Activated T-cell treated with anti-CD3 and anti-CD28 coated beads, Interleukin-2, amount 50 U/mL, for 1 hour (primary cell): ENCODE measurements at places on chromosomes 11 and 22.

GRCh38 chr11:8219257-8220021, 44.2 kb downstream of the LMO1 start:
- DNase-seq: no peak

DNA sequence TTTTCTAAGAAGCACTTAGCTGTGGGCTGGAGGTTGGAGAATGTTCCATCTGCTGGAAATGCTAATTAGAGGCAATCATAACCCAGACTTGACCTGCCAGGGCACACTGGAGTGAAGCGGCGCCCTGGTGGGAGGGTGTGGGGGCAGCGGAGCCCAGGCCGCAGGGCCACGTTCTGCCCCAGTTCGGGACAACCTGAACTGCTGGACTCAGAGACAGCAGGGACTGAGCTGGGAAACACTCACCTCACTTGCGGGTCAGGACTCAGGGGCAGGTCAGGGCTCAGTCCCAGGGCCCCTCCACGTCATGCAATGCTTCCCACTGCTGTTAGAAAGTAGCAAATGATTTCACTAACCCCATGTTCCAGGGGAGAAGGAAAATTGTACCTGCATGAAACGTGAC, 316.4 kb downstream of the NTM start:
- DNase-seq: no peak

DNA sequence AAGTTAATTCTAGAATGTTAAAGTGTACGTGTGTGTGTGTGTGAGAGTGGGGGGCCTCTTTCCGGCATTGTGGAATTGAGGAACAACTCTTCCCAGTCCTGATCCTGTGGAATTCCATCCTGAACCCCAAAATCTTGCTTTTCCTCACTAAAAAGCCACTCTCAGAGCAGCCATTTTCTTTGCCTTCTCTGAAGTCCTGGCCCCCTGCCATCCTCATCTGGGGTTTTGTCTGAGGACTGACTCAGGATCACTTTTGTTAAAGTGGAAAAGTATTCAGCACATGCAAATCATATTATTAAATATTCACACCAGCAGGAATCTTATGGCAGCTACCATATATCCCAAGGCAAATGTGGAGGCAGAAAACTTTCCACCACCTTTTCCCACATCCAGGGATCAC, 3.8 kb downstream of the SCN4B start:
- DNase-seq: no peak

DNA sequence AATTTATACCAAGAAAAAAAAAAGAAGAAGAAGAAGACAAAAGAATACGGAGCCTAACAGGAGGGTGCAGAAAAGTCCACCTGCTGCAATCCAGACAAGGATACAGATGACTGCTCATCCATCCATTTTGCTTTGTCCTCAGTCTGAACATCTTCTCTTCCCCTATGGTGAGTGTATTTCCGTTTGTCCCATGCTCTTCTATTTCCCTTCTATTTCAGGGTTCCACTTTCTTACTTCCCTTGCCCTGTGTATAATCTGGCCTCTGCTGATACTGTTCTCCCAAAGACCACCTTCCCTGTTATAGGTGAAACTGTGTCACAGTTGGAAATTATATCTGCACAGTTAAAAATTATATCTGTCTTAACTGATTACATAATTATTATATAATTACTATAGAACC, 48.7 kb upstream of the USP47 start:
- DNase-seq: no peak

DNA sequence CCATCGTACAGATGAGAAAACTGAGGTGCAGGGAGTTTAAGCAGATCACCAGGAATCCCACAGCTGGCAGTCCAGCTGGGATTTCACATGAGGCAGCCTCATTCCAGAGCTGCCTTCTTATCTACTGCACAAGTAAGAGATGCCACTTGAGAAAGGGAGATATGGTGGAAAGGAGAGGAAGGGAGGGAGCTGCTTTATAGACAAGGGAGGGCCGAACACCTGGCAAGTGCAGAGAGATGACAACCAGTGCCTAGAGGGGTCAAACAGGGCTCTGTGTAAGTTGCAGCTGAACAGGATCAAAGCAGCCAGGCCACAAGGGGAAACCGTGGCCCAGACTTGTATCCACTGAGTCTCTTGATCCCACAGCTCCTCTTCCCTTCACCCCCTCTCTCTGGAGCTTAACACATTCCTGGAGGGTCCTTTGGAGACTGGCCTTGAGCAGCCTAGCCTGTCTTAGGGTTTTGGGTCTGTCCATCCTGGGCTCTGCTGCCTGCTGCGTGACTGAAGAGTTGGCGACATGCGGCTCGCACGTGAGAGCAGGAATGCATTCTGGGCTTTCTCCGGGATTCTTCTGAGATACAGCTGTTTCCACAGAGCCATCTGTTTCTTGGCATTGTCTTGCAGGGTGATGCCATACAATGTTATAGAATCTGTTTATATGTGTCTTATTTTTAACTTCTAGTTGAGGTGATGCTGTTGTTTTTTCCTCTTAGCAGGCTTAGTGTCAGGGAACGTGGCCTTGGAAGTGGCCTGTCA, 268.5 kb upstream of the SYN3 start:
- DNase-seq: no peak

DNA sequence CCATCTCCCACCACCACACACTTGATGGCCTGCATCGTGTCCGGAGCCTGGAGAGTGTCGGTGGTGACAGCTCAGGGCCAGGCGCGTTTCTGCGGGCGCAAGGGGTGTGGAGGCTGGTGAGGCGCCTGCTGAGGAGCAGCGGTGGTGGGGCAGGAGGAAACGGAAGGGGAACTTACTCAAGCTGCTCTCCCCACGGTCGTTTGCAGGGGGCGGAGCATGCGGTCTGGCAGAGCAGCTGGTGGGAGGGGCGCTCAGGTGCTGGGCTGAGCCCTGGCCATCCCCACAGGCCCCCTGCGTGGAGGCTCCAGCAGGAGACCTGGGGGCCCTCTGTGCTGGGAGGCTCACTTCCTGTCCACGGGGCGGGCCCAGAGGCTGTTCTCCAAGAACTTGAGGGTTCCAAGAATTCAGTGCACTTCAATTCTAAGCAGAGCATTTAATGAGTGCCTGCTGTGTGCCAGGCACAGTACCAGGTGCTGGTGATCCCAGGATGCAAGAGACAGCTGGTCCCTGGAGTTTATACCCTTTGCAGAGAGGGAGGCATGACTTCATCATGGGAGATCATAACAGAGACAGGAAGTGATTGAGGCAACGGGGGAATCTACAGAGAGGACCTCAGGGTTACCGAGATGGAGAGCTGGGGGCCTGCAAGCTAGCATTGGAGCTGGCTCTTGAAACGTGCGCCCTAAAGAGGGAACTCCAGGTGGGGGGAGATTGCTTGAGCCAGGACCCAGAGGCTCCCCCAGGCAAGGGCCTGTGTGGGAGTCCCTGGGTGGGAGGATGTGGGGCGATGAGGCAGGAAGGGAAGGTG, at the start of gene RAC2:
Gene RAC2, minus strand, starts transcription at position 156 of the 808 bp plus-strand sequence. Its CDS starts 121 bp downstream, at position 35.
- DNase-seq: peak; percentile 89

GRCh38 chr11:12628314-12628713, 45.9 kb upstream of the TEAD1 start:
- no peak for DNase-seq
